Activated T-cell treated with anti-CD3 and anti-CD28 coated beads for 1 hour (primary cell): ENCODE measurements at places on chromosomes 11 and 22.

DNA sequence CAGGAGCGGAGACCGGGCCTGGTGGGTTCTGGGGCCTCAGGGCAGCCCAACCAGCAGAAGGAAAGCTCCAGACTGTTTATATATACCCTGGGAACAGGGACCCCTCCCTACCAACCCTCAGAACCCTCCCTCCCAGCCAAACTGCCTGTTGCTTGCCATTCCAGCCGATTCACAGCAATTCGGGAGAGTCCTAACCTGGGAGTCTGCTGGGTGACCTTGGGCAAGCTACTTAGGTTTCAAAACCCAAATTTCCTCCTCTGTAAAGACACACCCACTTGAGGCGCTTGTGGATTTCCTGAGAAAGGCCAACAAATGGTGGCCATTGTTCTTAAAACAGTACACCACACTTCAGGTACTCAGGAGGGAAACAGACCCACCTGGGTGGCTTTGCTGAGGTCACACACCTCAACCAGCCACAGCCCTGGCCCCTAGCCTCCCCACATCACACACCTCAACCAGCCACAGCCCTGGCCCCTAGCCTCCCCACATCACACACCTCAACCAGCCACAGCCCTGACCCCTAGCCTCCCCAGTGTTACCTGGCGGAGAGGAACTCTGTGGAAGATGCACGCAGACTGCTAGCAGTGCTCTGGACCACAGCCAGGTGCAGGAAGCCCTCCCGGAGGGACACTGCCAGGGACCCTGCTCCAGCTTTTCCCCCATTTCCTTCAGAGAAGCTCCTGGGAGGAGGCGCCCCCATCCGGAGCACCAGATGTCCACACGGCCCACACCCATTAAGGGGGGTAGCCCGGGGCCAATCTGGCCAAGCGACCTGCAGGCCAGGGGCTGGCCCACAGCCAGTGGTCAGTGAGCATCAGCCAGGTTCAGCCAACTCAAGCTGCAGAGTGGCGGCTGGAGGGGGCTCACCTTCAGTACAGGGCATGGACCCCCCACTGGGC, 6.2 kb downstream of the SHISA8 start:
- no peak for DNase-seq

DNA sequence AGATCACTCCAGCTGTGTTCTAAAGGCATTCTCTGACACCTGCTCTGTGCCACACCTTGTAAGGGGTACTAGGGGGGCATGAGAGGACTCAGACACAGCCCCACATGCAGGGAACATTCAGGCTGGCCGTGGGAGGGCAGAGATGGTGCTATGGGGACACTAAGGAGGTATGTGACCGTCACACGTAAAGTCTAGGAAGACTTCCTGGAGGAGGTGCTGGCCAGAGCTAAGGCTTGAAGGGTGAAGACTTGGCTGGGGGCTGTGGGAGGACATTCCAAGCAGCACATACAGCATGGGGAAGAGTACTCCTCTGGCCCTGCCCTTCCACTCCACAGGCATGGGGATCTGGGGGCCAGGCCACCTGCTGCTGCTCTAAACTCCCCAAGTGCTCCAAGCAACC, 48.5 kb upstream of the TCF20 start:
- DNase-seq, result no peak

DNA sequence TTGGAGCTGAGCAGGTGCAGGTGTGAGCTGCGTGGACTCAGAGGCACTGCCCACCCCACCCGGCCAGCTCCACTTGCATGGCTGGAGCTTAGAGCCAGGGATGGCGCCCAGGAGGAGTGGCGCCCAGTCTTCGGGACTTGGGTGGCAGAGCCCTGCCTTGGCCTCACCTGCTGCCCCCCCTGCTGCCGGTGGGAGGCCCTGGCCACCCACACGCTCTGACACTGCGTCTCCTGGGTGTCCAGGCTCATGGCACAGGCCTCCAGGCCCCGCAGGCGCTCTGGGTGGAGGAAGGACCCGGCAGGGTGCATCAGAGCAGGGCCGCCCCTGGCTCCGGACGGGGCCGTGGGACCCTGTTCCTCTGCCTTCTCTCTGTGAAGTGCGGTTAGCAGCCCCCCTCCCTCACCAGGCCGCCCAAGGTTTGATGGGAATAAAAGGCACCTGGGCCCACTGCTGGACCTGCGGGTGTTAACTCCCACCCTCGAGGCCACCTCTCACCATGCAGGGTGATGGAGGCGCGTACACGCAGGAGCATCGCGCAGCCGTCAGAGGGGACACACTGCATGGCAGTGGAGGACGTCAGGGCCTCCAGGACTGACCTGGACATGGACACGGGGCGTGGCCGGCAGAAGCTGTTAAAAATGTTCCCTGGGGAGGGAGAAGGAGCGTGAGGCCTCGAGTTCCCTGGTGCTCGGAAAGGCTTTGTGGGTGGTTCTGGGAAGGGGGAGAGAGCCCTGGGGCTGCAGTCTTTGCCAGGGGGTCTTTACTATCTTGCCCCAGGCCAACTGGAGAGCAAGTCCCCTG, 11.8 kb downstream of the IL17REL start:
- DNase-seq, result no peak

DNA sequence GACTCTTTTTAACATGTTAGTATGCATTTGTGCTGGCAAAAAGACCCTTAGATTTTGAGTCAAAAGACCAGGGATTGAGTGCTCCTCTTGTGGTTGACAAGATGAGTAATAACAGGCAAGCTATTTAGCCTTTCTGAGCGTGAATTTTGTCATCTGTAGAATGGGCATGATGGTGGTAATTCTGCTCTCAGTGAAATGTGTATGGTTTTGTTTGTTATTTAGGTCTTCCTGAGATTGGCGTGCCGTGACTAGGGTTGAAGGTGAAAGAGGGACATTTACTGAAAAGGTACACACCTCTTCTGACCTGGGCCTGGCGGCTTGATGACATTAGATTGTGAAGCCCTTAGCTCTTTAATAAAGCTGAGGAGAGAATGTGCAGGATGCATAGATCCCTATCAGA, 8.4 kb upstream of the CEP295 start:
- no peak for DNase-seq

DNA sequence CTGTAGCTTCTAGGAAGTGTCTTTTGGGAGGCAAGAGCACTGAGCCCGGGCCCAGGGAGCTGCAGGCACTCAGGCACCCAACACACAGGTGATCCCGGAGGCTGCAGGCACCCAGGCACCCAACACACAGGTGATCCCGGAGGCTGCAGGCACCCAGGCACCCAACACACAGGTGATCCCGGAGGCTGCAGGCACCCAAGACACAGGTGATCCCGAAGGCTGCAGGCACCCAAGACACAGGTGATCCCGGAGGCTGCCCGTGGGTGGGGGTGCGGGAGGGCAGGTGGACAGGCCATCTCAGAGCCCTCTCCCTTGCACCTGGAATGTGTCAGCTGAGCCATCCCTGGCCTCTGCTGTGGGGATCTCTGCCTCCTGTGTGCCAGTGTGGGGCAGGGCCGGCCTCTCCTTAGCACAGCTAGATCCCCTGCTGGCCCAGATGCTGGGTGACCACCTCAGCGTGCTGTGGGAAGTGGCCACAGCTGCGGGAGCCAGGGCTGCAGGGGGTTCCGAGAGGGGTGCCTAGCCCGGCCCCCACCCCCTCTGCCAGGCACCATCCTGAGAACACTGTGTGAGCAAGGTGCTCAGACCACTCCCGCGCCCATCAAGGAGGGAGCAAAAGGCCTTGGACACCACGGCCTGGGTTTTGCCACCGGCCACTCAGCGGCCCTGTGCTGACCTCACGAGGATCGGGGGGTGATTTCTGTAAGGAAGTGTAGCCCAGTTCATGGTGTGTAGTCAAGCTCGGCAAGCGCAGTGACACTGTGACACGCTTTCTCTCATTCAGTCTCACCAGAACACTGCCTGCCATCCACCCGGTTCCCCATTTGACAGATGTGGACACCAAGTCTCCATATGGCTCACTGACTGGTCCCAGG, 14.2 kb downstream of the MRGPRG start:
- DNase-seq, result no peak

GRCh38 chr22:47375621-47376321, 613.3 kb downstream of the TBC1D22A start:
- no peak for DNase-seq

DNA sequence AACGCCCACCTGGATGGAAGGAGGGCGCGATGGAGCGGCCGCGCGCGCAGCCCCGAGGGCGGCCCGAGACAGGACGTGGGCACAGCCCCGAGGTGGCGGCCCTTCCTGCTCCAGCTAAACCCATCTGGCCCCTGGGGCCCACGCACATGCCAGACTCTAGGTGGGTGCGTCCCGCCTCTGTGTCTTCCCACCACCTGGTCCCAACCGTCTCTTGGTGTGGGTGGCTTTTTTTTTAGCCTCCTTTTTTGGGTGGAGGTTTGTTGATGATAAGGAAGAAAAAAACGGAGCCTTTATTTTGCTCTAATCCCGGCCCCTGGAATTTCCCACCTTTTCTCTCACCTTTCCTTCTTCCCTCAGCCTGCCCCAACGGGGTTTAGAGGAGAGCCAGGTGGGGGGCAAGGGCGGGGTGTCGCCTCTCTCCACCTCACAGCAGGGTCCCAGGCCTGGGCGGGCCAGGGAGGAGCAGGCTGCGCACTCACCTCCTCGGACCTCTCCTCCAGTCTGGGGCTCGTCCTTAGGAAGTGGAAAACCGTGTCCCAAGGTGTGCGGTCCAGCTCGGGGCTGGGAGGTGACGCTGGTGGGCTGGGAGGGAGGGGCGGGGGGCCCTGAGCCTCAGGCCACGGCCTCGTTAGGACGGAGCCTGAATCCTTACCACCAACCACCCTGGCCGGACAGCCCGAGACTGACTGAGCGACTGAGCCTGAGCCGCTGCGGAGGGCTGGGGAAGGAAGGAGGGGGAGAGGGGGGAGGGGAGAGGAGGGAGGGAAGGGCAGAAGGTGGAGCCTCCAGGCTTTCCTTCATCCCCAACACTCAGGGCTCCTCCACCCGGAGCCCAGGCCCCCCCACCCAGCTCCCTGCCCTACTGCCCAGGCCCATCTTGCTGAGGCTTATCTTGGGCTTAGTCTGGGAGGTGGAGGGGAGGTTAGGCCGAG, at the start of gene SOX10:
SOX10 (minus strand) TSS at position 696 of the 932 bp plus-strand sequence. CDS start 771 bp downstream, outside the sequence.
- DNase-seq, result no peak

GRCh38 chr11:74647404-74647803, 55.0 kb downstream of the POLD3 start:
- no peak for DNase-seq

- DNase-seq, result no peak
Observed at GRCh38 chr11:30538251-30538650, 47.9 kb downstream of the MPPED2 start.

- no peak for DNase-seq
Observed at GRCh38 chr11:61113201-61113600, 10.9 kb downstream of the CD5 start.

DNA sequence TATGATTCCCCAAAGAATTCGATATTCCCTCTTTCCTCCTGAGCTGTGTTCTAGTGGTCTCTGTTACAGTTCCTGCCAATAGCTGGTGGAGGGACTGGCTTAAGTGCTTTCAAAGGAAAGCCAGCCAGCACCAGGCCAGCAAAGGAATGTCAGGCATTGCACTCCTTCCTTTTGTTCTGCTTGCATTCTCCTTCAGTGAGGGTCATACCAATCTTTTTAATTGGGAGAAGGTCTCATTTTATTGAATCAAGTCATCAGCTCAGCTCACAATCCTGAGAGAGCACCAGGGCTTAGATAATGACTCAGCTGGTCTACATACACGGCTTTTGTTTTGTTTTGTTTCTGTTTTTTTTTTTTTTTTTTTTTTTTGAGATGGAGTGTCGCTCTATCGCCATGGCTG, 222.9 kb downstream of the NAV2 start:
- no peak for DNase-seq
